ENCODE measurements at places on chromosomes 4 and X. TPM values are rescaled to one million over a fixed set of nuclear protein-coding genes. Genes with fewer than 3 reads are reported as not detected.

Gene CTSO
- not detected for polyA plus RNA-seq

Gene HMX1
- not detected for polyA plus RNA-seq

Gene LRAT
- not detected for polyA plus RNA-seq

Gene AFM
- polyA plus RNA-seq, result not detected

Gene RAB40AL
- polyA plus RNA-seq, result 0.54 TPM

Gene ADH7
- polyA plus RNA-seq, result not detected

Gene DNAAF6
- not detected for polyA plus RNA-seq

Gene VCX2
- not detected for polyA plus RNA-seq

Gene CYBB
- polyA plus RNA-seq, result 0.63 TPM

Gene PPP1R2C
- polyA plus RNA-seq, result not detected

Gene F11
- polyA plus RNA-seq, result not detected

Gene CT55
- polyA plus RNA-seq, result 82.3 TPM

Gene GYPB
- polyA plus RNA-seq, result 69.9 TPM

Gene NEUROG2
- 0.07 TPM for polyA plus RNA-seq

Gene FOXR2
- polyA plus RNA-seq, result 0.09 TPM

Gene RADX
- polyA plus RNA-seq, result 0.11 TPM

Gene TMEM31
- not detected for polyA plus RNA-seq

Gene GPC4
- not detected for polyA plus RNA-seq

Gene VCX3A
- polyA plus RNA-seq, result 28.0 TPM

Gene STOX2
- not detected for polyA plus RNA-seq

Gene RNF128
- not detected for polyA plus RNA-seq

Gene CT45A8
- polyA plus RNA-seq, result not detected

Gene UGT2B15
- not detected for polyA plus RNA-seq

Gene ZC4H2
- 4.2 TPM for polyA plus RNA-seq

Gene TBC1D9
- polyA plus RNA-seq, result not detected

Gene LAMTOR3
- 41.9 TPM for polyA plus RNA-seq

Gene GC
- not detected for polyA plus RNA-seq

Gene MTNR1A
- not detected for polyA plus RNA-seq

Gene FAT4
- not detected for polyA plus RNA-seq

Gene HAND2
- polyA plus RNA-seq, result 4.9 TPM

Gene LDOC1
- 0.45 TPM for polyA plus RNA-seq

Gene VSIG1
- not detected for polyA plus RNA-seq

Gene MAGEB10
- polyA plus RNA-seq, result 0.27 TPM

Gene PNCK
- polyA plus RNA-seq, result 2.5 TPM

Gene CENPVL1
- polyA plus RNA-seq, result not detected

Gene ITM2A
- 47.4 TPM for polyA plus RNA-seq

Gene VEGFC
- not detected for polyA plus RNA-seq

Gene TRIM61
- 0.24 TPM for polyA plus RNA-seq

Gene ELK1
- 30.0 TPM for polyA plus RNA-seq

Gene LRP2BP
- 0.78 TPM for polyA plus RNA-seq

Gene HTN1
- not detected for polyA plus RNA-seq

Gene TSPAN7
- polyA plus RNA-seq, result 0.07 TPM
